ENCODE measurements at places on chromosomes 2 and 18.

GRCh38 chr18:62982600-62983251 is 267.4 kb downstream of the PHLPP1 start:
- peak; percentile 51 for DNase-seq

- DNase-seq = no peak
Observed at GRCh38 chr2:138329591-138329990, 172.0 kb upstream of the SPOPL start.

DNA sequence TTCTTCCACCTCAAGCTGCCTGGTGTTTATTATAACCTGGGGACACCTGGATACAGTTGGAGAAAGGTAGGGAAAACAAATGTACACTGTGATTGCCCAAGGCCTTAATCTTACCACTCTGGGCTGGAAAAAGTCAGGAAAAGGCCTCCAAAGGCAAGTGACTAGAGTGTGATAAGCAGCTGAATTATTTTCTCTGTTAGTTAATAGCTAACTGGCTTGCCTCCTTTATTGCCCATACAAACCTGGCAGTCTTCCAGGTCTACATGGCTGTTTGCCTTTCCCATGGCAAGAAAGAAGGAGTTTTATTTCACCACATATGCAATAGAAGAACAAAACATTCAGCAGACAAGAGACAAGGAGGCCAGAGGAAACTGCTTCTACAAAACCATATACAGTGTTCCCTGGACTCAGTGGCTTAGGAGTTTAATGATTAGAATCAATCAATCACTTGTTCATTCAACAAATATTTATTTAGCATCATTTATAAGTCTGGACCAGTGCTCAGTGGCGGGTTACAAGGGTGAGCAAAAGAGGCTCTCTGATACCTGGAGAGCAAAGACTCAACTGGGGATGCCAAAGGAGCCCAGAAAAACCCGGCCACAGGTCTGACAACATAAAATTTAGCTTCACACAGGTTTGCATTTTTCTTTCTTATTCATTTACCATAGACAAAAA is 27.5 kb upstream of the SUCLG1 start:
- DNase-seq = no peak

DNA sequence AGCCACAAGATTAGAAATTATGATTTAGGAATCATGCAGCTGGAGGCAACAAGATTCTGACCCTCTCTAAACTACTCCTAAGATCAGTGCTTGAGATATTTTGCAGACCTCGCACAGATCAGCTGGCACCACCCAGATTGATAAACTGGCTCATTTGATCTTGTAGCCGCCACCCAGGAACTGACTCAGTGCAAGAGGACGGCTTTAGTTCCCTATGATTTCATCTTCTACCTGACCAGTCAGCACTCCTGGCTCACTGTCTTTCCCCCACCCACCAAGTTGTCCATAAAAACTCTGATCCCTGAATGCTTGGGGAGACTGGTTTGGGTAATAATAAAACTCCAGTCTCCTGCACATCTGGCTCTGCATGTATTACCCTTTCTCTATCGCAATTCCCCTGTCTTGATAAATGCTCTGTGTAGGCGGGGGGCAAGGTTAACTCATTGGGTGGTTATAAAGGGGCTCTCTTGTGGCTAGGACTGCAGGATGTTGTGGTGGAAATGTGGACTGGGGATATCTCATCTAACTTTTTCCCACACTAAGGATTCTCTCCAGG is 96.1 kb downstream of the ARL6IP6 start:
- DNase-seq = no peak

GRCh38 chr2:240462073-240462706 is 26.7 kb downstream of the GPC1 start:
- DNase-seq = no peak

DNA sequence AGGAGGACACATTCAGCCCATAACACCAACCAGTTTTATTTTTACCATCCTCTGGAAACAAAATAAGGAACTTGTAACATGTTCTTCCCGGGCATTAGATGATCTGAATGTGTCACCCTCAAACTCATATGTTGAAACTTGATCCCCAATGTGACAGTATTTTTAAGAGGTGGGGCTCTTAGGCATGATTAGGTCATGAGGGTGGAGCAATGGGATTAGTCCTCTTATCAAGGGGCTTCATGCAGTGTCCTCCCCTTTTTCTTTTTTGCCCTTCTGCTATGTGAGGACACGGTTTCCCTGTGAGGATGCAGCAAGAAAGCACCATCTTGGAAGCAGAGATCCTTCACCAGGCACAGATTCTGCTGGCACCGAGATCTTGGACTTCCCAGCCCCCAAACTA is 401.5 kb upstream of the TRIB2 start:
- DNase-seq = no peak

DNA sequence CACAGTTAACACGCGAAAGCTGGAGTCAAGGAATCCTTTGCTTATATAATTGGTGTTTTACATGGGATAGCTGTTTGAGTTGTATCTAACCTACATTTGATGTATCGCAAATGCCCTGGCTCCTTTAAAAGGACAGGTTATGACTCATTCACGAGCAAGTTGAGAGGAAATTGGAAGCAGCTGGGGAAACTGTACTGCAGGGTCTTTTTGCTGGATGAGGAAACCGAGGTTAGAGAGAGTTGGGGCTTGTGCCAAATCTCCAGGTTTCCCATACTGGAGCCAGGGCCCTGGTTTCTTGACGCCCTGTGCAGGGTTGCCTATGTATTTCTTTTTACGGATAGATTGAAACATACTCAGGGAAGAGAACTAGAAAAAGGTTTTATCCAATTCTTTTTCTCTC is 60.0 kb upstream of the SPTBN1 start:
- no peak for DNase-seq

GRCh38 chr2:226916669-226917068 is 80.8 kb downstream of the RHBDD1 start:
- no peak for DNase-seq

DNA sequence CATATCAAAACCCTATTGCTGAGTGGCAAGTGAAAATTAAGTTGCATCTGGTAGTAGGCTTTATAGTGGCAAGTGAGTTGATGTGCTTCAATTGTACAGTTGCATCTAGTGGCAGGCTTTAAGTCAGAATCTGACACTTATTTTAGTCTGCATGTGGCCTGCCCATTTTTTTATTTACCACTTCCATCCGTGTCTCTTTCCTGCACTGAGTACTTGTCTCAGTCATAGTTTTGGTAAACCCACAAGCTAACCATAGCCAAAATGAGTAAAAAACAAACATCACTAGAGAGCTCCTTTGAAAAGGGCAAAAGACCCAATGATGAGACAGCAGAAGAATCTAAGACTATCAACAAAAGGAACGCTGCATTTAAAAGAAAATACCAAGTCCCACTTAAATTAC is 96.0 kb upstream of the CRACDL start:
- no peak for DNase-seq

DNA sequence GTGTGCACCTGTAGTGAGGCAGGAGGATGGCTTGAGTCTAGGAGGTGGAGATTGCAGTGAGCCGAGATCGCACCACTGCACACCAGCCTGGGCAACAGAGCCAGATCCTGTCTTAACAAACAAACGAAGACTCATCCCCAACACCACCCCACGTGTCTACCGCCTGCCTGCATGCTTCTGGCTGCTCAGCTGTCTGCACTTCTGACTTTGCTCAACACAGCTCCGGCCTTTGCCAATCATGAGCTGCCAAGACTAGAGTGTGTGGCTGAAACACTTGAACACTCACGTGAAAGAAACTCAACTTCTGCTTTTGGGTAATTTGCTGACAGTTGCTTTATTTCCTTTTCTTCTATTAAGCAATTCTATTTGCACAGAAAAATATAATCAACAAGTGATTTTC is 32.1 kb upstream of the SP3 start:
- no peak for DNase-seq

- no peak for DNase-seq
Observed at GRCh38 chr18:6748241-6748640, 18.7 kb downstream of the ARHGAP28 start.

DNA sequence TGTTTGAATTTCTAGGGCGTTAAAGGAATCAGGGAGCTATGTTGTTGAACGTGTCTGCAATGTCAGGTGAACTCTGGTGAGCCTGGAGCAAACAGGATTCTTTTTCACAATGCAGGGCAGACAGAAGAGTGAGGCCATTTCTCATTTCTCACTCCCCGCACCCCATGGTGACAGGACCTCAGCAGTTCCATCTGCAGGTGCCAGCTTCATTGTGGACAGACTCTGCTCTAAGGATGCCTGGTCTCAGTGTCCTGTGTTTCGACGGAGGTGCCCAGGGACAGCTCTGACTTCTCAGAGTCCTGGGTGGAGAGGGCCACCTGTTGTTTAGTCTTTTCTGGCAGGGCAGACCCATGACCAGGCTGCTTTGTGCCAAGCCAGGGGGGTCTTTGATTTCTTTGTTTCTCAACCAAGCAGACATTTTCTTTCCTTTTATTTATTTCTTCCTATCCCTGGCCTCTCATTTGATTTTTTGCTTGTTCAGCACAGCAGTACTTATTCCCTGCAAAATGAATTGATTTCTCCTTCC is 201.5 kb downstream of the RNF144A start:
- DNase-seq = no peak

DNA sequence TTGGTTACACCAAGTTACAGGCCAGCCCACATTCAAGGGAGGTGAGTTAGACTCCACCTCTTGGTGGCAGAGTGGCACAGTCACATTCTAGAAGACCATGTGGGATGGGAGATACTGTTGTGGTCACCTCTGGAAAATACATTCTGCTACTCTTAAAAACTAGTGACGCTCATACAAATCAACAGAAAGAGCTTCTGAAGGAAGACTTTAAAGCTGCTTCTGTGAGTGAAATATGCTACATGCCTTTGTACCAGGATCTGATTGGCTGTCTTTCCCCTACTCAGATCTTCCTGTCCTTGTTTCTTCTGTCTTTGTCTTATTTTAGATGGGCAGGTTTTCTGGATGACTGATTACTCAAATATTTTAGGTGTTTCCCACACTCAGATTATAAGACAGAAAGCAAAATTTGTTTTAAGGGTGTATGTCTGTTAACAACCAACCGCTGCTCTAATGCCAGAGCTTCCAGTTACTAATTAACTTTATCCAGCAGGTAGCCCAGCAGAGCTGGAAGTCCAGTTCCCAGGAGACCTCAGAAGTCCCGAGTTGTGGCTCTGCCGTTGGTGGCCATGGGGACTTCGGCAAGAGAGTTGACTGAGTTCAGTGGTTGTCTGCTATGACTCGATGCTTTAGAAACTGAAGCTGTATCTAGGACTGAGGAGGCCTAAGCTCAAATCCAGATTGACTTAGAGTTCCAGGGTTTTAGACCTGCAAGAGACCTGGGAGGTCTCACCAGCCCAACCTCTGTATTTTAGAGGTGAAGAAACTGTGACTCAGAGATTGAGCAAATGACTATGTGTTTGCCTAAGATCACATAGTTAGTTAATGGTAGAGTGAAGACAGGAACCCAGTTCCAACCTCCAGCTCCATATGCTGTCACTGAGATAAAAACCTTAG is 7.4 kb downstream of the IL1R2 start:
- no peak for DNase-seq

DNA sequence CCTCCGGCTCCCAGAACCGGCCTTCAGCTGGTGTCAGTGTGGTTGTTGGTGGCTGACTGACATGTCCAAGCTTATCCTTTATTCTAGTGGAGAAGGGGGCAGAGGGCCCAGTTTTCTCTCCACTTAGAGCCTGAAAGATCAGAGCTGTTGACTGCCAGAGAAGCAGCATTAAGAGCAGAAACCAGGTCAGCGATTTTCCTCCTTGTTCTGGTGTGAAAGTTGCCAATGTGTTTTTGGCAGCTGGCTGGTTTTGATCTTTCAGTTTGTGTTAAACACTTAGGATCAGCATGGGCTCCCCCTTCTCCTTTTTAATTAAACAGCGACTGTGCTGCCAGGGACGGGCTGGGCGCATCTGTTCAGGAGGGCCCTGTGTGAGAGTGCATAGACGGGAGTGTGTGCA is 100.9 kb downstream of the ASAP2 start:
- DNase-seq = no peak

GRCh38 chr2:224843141-224843540 is 127.0 kb upstream of the CCDC195 start:
- DNase-seq = no peak

GRCh38 chr2:210199186-210199765 is 26.0 kb downstream of the ACADL start:
- no peak for DNase-seq

- DNase-seq = no peak
Observed at GRCh38 chr2:128306081-128306930, 12.4 kb downstream of the HS6ST1 start.

GRCh38 chr2:203201426-203201825 is 37.4 kb upstream of the CYP20A1 start:
- no peak for DNase-seq

GRCh38 chr18:662197-662596 is 4.7 kb downstream of the TYMS start:
- no peak for DNase-seq

DNA sequence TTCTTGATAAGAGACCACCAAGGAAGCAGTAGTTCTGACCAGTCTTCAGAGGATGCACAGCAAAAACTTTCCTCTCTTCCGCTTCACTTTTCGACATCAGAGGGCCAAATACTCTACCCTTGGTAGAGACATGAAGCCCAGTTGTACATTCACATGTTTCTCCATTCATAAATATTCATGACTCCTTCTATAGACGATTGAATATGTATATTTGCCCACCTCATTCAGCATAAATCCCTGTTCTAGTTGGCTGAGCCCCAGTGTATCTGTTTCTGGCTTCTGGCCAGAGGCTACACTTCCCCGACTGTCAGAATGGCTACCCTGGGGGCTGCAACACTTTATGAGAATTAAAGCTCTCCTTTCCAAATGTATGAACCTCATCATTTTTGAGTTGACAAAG is 258.5 kb downstream of the ASXL3 start:
- DNase-seq = no peak

DNA sequence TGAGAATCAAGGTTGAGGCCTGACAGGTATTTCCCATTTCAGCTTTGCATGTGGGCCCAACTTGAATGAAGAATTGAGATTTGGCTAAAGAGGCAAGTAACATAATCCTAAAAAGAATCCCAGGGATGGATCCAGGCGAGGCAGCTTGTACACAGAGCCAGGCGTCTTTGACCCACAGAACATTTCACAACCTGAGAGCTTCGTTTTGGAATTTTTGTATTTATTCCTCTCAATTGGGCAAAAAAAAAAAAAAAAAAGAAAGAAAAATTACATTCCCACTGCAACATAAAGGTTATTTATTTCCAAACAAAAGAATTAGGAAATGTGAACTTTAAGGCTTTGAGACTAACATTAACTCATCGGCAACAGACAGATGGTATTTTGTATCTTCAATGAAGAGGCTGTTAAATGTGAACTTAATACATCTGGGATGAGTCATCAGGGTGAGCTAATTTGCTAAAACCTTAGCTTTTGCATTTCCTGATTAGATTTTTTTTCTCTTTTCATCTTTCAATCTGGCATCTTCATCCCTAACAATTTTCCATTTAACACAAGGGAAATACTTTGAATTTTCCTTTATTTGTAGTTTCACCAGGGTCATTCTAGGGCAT is 478.5 kb upstream of the TNP1 start:
- DNase-seq = no peak

- DNase-seq = no peak
Observed at GRCh38 chr2:231708773-231709635, 679 bp downstream of the PTMA start.

DNA sequence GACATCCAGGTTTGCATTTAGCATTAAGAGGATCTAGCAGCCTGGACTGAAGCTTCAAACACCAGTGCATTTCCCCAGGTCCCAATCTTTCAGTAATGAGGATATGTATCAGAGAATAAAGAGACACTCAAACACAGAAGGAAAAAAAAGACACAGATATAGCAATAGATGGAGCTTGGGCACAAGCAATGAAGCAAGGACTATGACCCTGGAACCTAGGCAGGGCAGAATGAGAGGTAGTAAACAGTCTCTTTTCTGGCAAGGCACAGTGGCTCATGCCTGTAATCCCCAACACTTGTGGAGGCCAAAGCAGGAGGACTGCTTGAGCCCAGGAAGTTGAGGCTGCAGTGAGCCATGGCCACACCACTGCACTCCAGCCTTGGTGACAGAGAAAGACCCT is 80.7 kb upstream of the HNRNPA3 start:
- DNase-seq = no peak
